ENCODE measurements at places on chromosomes 12 and 14.

- DNase-seq, result no peak
Observed at GRCh38 chr12:126247936-126248335, 1182.7 kb downstream of the AACS start.

- DNase-seq, result peak; percentile 44
Observed at GRCh38 chr12:56081393-56082347, 1.7 kb downstream of the ERBB3 start.

- no peak for DNase-seq
Observed at GRCh38 chr12:123748661-123749060, 13.4 kb upstream of the DNAH10 start.

DNA sequence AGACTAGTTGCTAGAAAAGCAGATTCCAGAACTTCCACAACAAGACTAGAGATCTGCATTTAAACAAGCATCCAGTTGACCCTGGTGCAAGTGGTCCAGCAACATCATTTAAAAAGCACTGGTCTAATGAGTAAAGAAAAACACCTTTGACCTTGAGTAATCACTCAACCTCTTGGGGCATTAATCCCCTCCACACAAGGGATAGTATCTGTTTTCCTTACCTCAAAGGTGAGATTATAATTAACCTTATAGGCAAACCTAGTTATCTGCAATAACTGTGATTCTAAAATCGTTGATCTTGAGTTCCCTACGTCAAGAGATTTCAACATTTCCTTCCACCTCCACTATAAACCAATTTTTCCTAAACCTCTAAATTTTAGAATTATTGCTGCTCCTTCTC is 1.1 kb downstream of the KDM5A start:
- DNase-seq, result no peak

- no peak for DNase-seq
Observed at GRCh38 chr12:70823182-70823976, 97.2 kb downstream of the PTPRR start.

DNA sequence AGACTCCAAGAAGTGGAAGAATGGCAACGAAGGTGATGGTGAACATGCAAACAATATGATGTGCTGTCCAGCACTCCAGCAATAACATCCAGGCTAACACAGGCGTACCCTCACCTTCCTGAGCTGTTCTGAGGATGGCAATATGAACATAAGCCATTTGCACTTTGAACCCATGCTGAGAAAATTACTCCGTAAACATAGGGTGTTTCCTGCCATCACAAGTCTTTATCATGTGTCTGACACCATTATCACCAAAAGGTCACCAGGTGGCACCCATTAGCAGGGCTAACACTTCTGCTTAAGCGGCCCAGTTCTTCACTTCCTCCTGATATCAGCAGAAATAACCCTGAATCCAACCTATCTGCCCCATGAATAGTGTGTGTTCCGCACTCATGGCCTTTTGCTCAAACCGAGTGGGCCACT is 482.8 kb downstream of the MED13L start:
- no peak for DNase-seq

DNA sequence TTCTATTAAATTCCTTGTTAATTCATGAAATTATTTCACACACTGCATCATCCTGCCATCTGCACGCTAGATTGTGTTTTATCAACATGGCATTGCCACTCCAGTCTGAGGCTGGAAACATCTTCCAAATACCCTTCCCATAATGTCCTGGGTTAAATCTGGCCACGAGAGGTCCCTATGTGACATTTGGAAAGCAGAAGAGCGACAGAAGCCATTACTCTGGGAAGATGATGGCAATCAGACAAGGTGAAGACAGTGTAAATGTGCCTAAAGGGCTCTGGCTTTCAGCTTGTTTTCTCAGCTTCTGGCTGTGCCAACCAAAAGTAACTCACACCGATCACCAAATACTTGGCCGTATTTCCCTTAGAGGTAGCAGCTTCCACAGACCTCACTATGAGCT is 144.8 kb downstream of the CAPZA3 start:
- DNase-seq, result no peak

GRCh38 chr12:32877601-32878459 is 18.7 kb downstream of the PKP2 start:
- DNase-seq, result no peak

GRCh38 chr12:51672334-51672733 is 81.3 kb downstream of the SCN8A start:
- DNase-seq, result no peak

- no peak for DNase-seq
Observed at GRCh38 chr12:105993766-105994555, 144.8 kb downstream of the NUAK1 start.

DNA sequence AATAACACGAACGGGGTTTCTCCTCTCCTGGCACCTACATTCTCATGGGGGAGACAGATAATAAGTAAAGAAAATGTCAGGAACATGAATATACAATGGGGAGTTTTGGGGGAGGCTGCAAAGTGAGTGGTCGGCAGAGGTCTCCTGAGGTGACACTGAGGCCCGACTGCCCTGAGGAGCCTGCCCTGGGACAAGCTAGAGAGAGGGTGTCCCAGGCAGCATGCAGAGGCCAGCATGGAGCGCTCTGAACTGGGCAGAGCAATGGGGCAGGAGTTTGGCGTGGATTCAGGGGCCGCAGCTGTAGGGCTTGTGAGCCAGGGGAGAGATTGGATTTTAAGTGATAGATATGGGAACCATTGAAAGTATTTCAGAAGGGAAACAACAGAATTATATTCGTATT is 320.5 kb downstream of the CACNA1C start:
- no peak for DNase-seq

- DNase-seq, result no peak
Observed at GRCh38 chr12:109009766-109010165, 11.1 kb downstream of the SVOP start.

DNA sequence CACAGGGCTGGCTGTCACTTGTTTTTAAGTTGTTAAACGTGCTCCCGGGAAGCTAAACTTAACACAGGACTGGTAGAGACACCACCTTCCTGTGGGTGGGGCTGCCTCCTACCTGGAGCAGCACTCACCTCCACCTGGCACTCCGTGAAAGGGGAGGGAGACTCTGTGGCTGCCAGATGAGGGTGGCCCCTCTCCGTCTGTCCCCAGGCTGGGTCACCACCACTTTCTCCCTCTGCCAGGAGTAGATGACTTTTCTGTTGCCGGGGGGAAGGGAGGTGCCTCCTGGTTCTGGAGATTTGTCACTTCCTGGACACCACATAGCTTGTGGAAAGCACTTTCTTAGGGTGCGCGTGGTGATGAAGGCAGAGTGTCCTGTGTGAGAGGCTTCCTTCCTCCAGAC is 81.3 kb downstream of the WDR20 start:
- no peak for DNase-seq

DNA sequence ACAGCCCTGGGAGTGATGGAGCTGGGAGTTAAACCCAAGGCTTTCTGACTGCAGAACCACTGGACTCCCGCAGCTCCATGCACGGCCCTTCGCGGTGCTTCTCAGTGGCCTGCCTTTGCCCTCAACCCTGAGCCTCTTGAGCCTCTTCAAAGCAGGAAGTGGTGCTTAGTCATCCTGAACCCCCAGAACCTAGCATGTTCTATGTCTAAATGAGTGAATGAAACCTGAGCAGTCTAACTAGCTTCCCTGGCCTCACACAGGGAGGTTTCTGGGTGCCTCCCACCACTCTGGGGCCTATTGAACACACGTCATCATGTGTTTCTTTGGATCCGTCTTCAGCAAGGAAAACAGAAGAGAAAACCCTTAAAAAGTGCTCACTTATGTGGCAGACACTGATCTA is 117.9 kb upstream of the SFSWAP start:
- DNase-seq, result no peak

DNA sequence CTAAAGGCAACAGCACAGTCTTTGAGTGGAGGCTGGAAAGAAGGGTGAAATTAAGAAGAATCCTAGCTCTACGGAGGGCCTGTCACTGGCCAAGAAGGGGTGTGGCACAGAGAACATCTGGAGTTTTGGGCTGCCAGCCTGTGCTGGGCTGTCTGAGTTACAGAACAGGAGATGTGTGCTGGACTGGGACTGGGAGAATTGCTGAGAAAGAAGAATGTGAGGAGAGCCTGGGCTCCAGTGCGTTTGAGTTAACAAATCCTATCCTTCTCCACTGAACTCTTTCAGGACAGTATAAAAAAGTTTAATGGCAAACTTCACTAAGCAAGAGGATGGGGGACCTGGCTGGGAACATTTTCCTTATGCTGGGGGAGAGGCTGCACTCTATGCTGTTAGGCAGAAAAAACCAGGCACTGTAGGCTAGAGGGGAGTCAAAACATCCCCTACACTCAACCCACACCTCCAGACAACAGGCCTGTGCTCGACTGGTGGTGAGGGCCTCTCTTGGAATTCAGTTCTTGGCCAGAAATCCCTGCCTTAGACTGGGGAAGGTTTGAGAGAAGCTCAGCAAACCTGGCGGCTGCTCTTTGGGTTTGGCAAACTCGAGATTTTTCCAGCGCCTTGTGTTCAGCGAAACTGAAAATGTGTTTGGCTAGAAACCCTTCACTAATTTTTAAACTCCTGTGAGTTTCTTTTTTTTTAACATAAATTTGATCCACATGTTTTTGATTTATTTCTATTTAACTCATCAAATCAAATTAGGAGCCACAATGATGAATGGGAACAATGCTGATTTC is 217.3 kb downstream of the MON2 start:
- no peak for DNase-seq

GRCh38 chr12:107322063-107322462 is 228.7 kb upstream of the CRY1 start:
- no peak for DNase-seq

GRCh38 chr14:28931999-28932398 is 165.4 kb downstream of the FOXG1 start:
- DNase-seq, result no peak

GRCh38 chr12:77751939-77752338 is 78.8 kb upstream of the NAV3 start:
- DNase-seq, result no peak

- no peak for DNase-seq
Observed at GRCh38 chr14:62015243-62015642, 253.0 kb downstream of the SNAPC1 start.

- no peak for DNase-seq
Observed at GRCh38 chr14:51732494-51733112, 80.9 kb downstream of the FRMD6 start.

- DNase-seq, result no peak
Observed at GRCh38 chr14:53355581-53356112, 202.5 kb upstream of the DDHD1 start.

DNA sequence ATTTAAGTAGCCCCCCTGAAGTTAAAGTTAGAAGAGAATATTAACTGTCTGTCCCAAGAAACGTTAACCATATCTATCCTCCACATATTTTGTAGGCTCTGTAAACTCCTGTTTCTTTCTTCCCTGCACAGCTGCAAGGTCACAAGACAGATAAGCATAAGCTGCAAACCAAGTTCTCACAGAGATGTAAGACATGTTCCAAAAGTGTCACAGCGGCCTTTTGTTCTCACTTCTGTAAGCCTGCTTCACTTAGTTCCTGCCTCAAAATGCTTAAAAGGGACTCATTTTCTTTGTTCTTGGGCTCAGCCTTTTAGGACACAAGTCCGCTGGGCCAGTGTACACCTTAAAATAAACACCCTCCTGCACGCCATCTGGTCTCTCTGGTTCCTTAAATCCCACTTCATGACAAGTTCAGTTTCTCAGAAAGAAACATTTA is 3.2 kb downstream of the RNASE1 start:
- no peak for DNase-seq

DNA sequence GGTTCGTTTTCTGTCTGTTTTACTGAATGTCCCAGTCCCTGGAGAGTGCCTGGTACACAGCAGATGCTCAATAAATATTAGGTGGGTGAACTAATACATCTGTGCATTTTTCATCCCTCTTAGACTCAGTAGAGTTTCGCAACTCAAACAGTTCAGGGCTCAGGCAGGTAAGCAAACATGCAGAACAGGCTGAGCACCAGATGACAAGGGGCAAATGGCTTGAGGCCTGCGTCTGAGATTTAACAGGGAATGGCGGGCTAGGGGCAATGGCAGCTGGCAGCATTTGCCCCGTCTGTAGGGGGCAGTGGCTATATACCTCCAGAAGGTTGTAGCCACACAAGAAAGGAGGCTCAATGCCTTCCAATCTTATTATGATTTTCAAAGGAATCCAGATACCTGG is 8.6 kb upstream of the RAN start:
- no peak for DNase-seq

DNA sequence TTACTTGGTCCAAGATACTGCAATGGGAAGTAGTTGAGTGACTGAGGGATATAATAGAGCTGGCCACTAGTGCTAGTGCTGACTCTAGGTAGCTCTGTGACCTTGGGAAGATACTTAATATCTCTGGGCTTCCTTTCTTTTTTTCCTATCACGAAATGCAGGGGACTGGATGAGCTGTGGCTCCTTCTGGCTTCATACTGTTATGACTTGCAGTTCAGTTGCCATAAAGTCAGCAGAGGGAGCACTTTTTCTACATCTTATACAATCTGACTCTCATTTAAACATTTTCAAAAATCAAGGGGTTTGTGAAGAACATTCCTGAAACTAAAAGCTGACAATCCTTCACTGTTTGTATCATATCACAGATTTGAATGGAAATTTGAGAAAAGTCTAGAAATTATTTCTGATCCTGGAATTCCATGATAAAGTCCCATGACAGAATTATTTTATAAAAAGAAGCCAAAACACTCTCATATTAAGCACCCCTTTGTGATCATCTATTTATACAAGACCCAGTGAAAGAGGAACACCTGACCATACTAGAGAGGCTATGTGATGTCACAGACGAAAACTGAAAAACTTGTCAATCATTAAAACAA is 5.3 kb downstream of the BHLHE41 start:
- DNase-seq, result peak; percentile 11

- DNase-seq, result no peak
Observed at GRCh38 chr14:105207996-105208737, 27.1 kb upstream of the NUDT14 start.

- DNase-seq, result no peak
Observed at GRCh38 chr14:22601456-22601855, 3.4 kb downstream of the ABHD4 start.

DNA sequence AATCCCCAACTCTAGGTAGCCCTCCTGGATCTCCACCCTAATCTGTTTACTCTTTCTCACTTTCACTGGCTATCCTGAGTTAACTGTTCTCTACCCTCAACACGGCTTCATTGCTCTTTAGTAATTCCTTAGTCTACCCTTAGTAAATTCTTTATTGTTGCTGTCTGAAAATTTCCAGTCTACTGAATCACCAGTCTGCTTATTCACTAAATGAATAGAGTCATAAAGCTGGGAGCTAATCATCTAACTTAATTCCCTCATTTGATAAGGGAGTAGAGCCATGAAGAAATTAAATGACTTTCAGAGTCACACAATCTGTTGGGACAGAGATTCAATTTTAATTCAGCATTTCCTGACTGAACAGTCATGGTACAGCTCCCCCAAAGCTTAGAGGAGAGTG is 36.5 kb downstream of the YEATS4 start:
- no peak for DNase-seq

GRCh38 chr12:109946505-109946904 is 46.4 kb downstream of the TCHP start:
- DNase-seq, result peak; percentile 15

- no peak for DNase-seq
Observed at GRCh38 chr12:81077329-81077685, 572 bp upstream of the ACSS3 start.

DNA sequence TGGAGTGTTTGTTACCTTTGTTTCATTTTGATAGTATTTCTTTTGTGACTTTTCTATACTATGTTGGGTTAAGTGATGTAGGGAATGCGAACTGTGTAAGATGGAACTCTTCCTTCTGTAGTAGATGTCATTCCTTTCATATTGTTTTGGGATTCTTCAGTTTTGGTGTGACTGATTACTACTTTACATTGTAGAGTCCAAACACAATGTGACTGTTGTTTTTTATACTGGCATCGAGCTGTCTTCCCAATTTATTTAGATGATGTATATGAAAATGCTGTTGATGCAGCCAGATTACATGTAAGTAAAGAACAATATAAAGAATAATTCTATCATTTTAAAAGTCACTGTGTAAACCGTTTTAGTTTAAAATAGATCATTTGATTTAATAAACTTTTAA is 34.7 kb downstream of the WASHC4 start:
- no peak for DNase-seq

Measured in substantia nigra (tissue), 51 donors.